CD8-positive, alpha-beta memory T cell (primary cell): ENCODE measurements at places on chromosomes 13 and 19.

GRCh38 chr19:58570770-58571574, 2.2 kb downstream of the MZF1 start:
- DNase-seq: no peak

- no peak for DNase-seq
Observed at GRCh38 chr13:23467932-23468278, 34.4 kb upstream of the SACS start.

DNA sequence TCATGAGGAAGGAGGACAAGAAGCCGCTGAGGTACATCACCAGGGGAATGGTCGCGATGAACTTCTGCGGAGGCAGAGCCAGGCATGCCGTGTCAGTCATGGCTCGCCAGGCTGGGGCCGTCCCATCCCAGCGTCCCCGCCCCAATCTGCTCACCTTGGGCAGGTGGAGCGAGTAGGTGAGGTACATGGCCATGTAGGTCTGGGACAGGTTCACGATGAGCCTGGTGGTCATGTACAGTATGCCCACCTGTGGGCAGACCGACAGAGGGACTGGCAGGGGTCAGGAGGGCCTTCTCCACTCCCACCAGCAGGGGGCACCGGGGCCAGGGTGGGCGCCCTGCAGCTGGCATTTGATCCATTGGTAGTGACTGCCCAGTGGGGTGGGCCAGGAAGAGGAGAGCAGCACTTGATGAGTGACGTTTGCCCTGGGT, 8.3 kb downstream of the TEKTIP1 start:
- DNase-seq: no peak

GRCh38 chr19:44142059-44142433, 692 bp downstream of the ZNF234 start:
- no peak for DNase-seq

DNA sequence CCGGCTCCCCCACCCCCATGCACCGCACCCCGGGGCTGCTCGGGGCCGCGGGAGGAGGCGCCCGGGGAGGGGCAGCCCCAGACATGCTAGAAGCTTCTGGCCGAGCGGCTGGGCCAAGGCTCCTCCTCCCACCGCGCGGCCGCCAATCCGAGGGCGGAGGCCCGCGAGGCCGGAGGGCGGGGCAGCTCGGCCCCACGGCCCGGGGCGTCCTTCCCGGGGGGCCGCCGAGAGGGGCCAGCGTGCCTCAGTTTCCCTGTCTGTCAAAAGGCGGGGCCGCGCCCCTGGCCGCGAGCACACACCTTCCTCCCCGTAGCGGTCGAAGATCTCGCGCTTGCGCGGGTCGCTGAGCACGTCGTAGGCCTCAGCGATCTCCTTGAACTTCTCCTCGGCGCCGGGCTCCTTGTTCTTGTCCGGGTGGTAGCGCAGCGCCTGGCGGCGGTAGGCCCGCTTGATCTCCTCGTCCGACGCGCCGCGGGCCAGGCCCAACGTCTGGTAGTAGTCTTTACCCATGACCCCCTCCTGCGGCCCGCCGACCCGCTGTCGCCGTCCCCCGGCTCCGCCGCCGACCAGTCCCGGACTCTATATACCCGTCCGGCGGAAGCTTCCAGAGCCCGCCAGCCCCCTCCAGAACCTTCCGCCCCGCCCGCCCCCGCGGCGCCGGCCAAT, at the start of gene DNAJB1:
DNAJB1 (minus strand) TSS at position 558 of the 666 bp plus-strand sequence; CDS start at position 510, 48 bp downstream.
- DNase-seq: peak; percentile 69

DNA sequence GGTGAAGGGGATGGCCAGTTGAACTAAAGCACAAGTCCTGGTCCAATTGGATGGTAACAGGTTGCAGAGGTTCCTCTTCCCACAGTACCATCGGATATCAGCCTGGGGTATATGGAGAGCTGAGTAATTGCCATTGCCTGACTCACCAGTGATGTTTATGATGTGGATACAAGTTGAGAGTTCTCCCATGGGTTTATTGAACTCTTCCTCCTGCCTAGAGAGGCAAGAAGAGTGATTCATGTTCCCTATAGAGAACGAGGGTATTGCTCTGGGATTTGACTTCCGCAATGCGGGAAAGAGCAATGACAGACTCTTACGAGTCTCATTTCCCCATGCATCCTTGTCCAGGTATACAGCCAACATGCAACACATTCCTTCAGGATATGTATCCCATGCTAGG, 111.3 kb upstream of the PCDH9 start:
- DNase-seq: no peak

DNA sequence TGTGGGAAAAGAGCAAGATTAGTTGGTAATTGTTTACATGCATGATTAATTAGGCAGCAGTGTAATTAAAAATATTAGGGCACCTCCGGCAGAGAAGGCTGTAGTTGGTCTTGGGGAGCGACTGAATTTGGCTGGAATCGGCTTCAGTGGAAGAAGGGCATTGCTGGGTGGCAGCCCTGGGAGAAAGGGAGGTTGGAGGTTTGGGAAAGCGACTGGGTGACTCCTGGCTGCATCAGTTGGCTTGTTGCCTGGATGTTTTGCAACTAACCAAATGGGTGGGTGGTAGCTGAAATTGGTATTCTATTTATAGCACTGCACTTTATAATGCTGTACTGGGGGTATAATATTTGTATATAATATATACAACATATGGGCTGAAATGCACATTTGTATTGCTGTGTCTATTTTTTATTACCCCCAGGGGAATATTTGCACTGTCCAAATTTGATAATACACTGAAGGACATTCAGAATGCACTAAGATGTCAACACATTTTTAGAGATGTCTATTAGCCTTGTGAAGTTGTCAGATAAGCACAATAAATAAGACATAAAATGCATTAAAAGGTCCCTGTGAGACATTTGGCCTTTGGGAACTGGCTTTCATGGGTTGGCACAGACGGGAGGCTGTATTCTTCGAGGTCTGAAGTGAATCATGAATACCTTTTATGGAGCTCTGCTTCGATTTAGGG, 1.7 kb downstream of the B3GLCT start:
- no peak for DNase-seq

GRCh38 chr13:59898066-59898465, 265.7 kb downstream of the DIAPH3 start:
- no peak for DNase-seq

DNA sequence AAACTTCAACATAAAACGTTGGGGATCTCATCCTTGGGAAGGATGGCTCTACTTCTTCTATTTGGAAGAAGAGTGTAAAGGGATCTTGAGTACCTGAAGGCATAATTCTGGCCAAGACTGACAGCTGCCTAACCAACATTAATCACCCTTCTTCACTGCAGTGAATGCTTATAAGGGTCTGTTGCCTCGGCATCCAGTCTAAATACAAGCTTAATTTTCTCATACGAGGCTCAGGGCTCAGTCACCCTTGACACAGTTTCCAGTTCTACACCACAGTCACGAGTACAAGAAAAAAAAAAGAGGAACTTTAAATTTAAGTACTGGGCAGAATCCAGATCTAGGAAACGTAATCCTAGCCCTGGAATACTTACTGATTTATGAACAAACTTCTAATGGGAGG, 9.0 kb downstream of the FPR3 start:
- no peak for DNase-seq

DNA sequence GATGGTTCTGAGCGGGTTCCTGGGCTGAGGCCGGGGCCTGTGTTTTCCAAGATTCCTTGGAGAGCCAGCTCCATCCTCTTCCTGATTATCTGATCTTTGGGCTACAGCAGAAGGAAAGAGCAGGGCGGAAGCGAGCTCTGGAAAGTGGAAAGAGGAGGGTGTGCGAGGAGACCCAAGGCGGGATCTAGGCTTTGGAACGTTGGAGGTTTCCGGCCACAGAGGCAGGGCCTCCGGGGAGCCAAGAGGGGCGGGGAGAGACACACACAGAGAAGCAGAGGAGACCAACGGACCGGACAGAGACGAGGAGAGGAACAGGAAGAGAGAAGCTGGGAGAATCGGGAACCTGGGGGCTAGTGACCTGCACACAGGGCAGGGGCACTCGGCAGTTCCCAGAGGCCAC, at the start of gene CLEC11A:
CLEC11A (plus strand) TSS at position 296 of the 400 bp plus-strand sequence. CDS start 162 bp downstream, outside the sequence.
- DNase-seq: no peak

DNA sequence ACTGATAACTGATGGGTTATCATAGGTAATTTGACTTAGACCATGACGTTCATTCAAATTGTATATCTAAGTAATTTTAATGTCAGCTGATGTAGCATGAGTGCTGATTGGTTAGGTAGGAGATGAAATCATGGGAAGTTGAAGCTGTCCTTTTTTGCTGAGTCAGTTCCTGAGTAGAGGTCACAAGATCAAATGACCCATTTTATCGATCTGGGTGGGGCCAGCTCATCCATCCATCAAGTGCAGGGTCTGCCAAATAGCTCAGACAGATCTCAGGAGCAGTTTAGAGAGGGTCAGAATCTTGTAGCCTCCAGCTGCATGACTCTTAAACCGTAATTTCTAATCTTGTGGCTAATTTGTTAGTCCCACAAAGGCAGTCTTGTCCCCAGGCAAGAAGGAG, 35.3 kb upstream of the CD177 start:
- no peak for DNase-seq

GRCh38 chr13:91346062-91346461, 1.4 kb upstream of the MIR17HG start:
- no peak for DNase-seq

DNA sequence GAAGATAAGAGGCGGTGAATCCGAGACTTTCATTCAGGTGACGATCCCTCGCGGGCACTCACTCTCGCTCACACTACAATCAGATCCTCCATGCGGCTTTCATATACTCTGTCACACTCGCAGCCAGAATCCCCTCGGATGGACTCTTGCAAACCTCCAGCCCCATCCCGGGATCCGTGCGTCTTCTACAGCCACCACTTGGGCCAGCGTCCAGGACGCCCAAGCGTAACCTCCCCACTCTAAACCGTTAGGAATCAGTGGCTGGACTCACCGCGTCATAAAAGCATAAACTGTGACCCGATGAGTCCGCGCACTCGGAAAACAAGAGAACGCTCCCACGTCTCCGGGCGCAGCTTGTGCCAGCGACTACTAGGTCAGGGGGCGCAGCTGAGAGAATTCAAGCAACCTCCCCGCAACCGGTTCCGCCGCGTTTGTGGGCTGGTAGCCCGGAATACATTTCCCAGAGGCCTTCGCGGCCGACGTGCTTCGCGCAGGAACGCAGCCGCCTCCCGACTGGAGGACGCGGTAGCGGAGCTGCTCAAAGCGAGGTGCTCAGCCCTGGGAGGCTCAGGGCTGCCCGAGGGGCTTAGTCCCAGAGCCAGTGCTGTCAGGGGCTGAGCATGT, 27.6 kb downstream of the ZNF607 start:
- peak; percentile 47 for DNase-seq

DNA sequence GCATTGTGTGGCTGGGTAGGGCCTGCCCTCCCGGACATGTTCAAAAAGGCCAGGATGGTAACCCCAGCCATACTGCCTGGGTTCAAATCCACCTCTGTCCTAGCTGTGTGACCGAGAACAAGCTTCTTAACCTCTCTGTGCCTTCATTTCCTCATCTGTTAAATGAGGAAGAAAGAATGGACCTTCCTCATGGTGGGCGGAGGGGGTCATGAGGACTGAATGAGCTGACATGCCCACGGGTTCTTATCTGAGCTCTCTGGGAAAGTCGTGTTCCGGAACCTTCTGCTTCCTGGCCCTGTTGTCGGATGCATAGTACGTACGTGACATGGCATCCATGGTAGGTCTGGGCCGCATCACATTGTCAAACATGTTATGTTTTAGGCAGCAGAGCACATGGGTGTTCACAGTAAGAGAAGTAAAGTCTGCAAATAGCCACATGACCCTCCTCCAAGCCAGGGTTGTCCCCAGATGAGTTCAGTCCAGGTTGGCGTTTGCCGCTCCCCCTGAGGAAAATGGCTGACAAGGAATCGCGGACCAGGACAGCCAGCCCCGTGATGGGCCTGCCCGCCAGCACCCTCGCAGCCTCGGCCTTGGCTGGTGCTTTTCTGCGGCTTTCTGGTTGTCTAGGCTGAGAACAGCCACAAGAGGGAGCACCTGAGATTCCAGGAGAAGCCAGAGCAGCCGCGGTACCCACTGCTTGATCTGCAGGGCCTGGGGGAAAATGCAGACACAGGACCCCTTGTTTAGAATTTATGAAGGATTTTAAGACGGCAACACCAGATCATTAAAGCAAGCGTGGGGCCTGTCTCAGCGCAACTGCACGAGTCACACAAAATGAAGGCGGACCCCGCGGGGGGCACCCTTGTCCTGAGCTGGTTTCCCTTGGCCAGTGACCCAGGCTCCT, 2.4 kb upstream of the NTN5 start:
- DNase-seq: peak; percentile 58

- DNase-seq: peak; percentile 53
Observed at GRCh38 chr19:47609906-47610894, 1.3 kb downstream of the BICRA start.

- no peak for DNase-seq
Observed at GRCh38 chr13:44306371-44307192, 67.0 kb upstream of the SERP2 start.

- DNase-seq: no peak
Observed at GRCh38 chr19:10816691-10817090, 19.3 kb downstream of the TMED1 start.

DNA sequence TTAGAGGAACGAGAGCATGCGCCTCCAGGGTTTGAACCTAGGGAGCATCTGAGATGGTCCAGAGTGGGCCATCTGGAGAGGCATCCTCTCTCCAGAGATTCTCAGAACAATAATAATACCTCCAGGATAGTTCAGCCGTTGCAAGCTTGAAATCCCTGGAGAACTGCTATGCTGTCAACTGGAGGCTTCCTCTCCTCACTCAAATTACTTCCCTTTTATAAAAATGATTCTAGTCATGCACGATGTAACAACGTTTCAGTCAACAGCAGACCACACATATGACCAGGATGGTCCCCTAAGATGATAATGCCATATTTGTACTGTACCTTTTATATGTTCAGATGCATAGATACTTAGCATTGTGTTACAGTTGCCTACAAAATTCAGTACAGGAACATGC, 108.7 kb downstream of the SHISA2 start:
- DNase-seq: no peak

GRCh38 chr19:18232540-18233223, 6.4 kb upstream of the PDE4C start:
- no peak for DNase-seq

DNA sequence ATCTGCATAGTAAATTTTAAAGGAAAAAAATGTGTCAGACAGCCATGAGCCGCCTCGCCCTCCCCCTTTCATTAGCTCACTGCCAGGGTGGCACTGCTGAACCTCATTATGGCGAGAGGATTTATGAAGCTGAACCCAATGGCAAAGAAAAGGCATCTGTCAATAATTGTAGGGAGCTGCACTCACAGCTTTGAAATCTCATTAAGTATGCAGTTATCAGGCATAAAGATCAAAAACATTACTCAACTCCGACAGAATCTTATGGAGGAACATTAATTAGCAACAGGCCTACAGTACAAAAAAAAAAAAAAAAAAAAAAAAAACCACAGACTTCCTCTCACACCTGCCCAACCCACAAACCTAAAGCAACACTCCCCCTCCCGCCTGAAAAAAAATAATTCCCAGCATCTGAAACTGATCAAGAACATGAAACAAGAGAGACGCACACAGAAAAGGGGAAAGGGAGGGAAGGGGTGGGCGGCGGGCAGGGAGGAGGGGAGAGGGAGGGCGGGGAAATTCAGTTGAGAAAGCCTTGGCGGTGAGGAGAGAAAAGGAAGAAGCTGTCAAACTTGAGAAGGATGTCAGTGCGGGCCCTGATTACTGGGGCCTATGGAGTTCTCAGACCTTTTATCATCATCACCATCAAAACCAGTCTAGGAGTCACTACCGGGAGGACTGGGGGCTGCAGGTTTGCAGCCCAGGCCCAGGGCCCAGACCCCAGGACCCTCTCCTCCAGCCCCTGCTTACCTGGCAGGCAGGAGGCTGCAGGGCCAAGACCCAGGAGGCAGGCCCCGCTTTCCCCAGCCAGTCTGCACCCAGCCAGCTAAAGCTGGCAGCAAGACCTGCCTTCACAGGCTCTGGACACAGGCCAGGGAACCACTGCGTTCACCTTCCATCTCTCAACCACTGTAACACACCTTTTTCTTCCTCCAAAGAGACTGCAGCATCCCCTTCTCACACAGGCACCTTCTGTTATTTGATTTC, 8.9 kb downstream of the TSHZ3 start:
- no peak for DNase-seq
